NCI-H526 treated with DMSO at 0.1 percent for 48 hours (cell line): ENCODE measurements at places on chromosomes 1 and 21.

DNA sequence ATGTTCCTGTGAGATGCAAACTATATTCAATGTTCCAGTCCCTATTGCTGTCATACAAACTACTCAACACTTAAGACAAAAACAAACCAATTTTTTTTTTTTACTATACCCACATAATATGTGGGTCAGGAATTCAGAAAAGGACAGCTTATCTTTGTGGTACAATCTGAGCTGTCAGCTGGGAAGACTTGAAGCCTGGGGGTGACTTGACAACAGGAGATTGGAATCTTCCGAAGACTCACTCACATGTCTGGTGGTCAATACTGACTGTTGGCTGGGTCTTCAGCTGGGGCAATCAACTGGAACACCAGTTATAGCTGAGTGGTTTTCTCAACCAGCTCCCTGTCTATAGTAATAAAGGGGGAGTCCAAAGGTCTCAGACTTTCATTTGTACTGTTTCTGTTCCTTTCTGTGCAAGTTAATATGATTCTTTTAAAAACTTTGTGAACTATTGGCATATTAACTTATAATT, 81.7 kb upstream of the ATP1B1 start:
- peak; percentile 52 for DNase-seq

DNA sequence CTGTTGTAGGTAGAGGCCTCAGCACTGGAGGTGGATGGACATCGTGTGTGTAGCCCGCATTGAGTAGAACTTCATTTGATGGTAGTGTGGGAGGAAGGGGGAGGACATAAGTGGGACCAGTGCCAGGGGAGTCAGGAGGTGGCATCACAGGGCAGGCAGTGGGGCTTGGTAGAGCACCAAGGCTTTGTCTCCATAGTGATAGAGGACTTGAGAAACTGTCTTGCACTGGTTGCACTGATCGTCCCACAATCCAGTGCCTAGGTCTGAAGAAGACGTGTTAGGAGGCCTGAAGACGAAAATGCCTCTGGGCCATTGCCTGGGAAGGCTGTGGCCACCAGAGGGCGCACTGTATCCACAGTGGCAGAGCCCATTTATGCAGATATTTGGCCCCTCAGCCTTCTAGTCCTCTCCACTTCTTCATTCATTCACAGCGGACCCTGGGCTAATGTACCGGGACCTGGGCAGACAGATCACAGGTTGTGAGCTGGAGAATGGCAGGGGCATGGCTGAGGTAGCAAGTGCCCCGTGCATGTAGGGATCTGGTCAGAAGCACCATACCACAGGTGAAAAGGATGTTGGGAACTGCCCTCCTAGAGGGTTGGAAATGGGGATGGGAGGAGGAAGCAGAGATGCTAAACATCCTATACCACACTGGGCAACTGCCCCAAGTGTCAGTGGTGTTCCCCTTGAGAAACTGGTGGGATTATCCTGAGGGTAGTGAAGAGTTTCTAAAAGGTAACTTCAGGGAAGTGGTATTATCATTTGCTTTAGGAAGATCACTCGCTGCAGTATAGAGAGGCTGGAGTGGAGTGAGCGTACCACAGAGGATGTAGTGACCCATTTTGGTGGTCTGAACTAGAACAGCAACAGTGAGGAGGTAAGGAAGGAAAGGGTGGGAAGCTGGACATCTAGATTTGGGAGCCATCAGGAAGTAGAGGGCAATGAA, 95.3 kb downstream of the PIK3R3 start:
- DNase-seq = peak; percentile 79

DNA sequence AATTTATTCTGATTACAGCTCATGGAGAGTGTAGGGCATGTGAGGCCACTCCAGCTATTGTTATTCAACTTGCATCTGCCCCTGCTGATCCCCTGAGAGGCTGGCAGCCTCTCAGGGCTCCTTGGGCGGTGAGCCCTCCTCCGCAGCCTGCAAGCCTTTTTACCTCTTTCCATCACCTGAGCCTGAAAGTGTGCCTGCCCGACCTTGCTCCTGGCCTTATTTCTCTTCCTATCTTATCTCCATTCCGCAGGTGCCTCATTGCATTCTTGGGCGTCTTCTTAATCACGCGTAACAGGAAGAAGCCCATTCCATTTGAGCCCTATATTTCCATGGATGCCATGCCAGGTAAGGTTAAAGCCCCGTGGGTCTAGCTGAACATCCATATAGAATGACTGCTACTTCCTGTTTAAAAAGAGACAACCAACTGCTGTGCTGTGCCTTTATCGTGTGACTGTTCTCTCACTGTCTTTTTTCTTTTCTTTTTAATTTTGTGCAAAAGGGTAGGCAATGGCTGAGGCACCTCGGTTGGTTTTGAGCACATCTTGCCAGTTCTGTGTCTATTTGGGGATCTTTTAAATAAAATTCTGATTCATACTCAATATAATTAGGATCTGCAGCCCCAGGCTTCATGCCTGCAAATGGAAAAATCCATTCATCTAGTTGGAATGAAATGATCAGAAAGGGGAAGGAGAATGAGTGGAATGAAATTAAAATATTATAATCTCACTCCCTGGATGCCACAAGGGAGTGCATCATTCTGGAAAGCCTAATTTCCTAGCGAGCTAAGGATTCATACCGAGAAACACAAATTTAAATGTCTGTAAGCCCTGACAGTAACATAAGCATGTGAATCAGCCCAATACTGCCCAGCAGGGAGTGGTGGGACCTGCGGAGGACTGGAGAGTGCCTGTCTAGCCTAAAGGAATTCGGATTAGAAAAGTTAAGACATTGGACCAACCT, 38.6 kb upstream of the RCAN3 start:
- DNase-seq = no peak

DNA sequence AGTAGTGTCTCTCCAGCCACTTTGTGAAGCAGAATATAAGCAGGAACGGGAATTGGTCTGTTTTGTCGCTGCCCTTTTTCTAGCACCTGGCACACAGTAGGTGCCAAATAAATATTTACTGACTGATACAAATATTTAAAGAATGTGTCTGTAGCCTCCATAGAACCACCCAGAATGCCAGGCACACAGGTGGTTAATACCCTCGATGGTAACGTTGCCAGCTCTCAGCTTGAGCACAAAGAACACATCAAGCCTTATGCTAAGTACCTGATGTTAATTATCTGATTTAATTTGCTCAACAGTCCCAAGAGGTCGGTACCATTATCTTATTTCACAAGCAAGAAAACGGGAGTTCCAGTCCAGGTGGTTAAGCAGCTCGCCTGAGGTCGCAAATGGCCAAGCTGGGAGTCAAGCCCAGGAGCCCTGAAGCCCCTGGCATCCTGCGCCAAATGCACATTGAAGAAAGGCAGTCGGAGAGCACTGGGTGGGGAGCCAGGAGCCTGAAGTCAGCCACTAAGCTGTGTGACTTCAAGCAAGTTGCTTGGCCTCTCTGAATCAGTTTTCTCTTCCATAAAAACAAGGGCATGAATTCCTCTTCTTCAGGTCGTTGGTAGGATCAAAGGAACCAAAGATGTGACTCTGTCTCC, 26.4 kb downstream of the HSPG2 start:
- no peak for DNase-seq

DNA sequence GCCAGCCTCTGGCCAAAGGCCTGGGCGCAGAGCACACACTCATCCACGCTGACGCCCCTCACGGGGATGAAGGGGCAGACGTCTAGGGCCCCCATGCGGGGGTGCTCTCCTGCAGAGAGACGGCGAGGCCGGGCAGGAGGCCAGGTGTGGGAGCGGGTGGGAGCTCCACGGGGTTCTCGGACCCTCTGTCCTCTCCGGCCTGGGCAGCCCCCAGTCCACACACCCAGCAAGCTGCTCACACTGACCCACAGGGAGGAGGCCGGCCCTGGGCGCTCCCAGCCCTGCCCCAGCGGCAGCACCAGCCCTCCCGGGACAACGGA, 2.5 kb downstream of the FTCD start:
- no peak for DNase-seq

DNA sequence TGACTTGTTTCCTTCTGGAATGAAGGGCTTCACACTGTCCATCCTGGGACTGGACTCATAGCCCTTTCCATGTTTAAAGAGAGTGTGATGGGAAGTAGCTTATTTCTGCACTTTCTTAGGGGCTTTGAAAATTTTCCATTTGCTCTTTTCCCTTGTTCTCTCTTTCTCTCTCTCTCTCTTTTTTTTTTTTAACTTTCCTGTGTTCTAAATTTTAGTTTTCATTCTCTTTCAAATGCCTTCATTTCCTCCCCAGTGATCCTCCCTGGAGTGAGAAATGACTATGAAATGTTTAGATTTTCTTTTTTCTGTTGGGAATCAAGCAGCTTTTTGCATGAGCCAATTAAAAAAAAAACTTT, 2.1 kb downstream of the AK4 start:
- no peak for DNase-seq

- no peak for DNase-seq
Observed at GRCh38 chr1:34785231-34785874, 4.3 kb downstream of the GJB3 start.

GRCh38 chr1:32208891-32209328, at the start of gene DCDC2B:
Gene DCDC2B, plus strand, starts transcription at chr1:32209089. Its CDS starts 5 bp downstream, at chr1:32209094.
- DNase-seq = peak; percentile 14
